Activated CD8-positive, alpha-beta memory T cell treated with anti-CD3 and anti-CD28 coated beads, Interleukin-2, amount 50 U/mL, for 48 hours (primary cell): ENCODE measurements at places on chromosomes 2 and 18.
A peak's percentile ranks its signal among the peaks of the same experiment; 100 is the strongest.

DNA sequence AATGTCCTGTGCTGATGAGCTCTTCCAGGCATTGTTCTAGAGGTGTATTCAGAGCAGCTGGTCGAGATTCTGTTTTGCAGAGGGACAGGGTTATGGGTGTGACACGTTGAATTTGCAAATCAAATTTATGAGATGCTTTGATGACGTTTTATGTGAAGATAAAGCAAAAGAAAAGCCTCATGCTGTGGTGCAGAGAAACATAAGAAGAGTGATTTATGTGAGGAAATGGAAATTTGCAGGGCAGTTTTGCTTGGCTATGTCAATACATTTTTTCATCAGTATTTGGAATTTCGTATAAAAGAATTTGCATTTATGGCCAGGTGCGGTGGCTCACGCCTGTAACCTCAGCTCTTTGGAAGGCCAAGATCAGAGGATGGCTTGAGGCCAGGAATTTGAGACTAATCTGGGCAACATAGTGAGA, 36.4 kb downstream of the TSN start:
- no peak for DNase-seq

GRCh38 chr2:178865146-178865936, 58.1 kb upstream of the TTN start:
- no peak for DNase-seq

GRCh38 chr18:50506362-50506761, 53.5 kb upstream of the MAPK4 start:
- no peak for DNase-seq

- DNase-seq: no peak
These were observed 133.8 kb upstream of the NRXN1 start for GRCh38 chr2:51165534-51166260.

- DNase-seq: no peak
These were observed 10.8 kb upstream of the KCNG2 start for GRCh38 chr18:79786786-79787526.

DNA sequence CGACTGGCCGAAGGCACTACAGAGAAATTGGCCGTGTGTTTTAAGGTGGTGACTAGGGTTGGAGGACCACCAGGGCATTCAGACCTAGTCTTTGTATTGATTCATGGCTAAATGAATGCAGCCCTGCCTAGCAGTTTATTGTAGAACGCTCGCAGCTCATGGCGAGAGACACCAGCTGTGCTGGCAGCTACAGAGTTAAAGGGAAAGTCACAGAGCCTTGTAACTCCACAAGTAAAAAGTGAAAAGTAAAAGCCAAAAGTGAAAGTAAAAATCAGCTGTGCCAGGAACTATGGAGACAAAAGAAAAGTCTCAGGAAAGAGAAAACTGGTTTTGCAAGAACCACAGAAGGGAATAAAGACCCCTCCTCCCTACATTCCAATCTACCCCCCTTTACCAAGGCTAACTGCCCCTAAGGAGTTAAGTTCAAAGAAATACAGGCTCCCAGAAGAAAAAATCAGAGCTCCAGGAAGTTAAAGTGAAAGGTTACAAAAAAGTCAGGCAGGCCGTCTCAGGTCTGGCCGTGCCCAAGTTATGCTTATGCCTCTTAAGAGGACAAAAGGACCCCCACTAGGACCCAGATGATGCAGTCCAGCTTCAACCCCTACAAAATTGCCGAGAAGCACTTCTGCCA, 46.4 kb upstream of the SELENOI start:
- DNase-seq: no peak

- DNase-seq: no peak
These were observed 75.9 kb upstream of the MAP4K3 start for GRCh38 chr2:39512941-39513340.

- DNase-seq: no peak
These were observed 51.4 kb upstream of the YPEL5 start for GRCh38 chr2:30095402-30095801.

DNA sequence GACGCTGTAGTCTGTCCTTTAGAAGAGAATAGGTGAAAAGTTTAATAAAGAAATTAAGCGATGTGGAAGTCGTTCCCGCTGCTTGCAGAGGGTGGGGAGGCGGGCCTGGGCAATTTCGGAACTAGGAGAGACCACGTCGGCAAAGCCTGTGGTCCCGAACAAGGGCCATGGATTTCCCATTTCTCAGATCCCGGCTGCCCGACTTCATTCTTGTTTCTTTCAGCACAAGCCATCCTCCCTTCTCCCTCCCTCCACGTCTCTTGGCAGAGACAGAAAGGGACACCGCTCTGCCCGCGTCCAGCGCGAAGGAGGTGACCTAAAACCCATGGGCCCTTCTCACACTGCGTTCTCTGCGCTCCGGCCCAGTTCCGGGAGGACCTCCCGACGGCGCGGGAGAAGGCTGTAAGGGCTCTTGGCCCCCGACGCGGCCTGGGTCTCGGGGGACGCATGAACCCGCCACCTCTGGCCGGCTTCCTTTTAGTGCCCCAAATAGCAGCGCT, 2.2 kb upstream of the BCL2L11 start:
- DNase-seq: peak; percentile 71

- no peak for DNase-seq
These were observed 236.4 kb downstream of the HDAC4 start for GRCh38 chr2:239164335-239164871.

GRCh38 chr2:136305517-136306192, 187.7 kb upstream of the CXCR4 start:
- DNase-seq: peak; percentile 79

DNA sequence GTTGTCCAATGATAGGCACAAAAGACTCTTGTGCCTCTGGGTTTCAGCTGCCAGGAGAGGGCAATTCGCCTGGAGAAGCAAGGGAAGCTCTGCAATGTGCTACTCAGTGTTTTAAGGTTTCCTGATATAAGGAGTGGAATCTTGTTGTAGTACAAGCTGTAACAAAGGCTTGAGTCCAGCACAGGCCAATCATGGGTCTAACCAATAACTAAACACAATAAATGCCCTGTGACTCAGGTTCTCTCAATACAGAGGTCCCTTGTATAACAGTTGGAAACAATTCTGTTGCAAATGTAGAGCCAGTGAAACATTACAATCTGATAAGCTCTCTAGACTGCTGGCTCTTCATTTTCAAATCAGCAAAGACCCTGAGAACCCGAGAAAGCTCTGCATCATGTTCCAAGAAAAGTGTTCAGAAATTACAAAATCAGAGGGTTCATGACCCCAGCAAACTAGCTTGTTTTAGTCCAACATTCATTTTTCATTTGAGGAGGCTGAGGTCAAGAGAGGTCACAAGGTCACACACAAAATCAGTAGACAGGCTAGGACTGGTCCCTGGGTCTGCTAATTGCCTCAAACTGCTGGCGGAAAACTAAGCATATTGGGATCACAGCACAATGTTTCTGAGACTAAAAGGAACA, 59.0 kb upstream of the DNMT3A start:
- no peak for DNase-seq

DNA sequence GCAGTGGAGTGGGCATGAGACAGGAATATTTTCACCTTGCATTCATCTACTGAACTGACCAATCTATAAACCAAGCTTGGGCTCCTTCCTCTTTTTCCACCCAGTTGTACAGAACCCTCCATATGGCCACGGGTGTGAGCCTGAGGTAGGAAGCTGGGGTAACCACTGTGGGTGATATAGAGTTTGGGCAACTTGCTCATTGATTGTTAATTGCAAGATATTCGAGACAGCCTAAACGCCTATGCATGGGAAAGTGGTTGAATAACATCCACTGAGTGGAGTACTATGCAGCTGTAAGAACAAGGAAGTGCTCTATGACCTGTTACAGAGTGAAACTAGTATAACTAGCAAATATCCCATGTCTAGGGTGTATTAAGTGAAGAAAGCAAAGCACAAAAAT, 7.3 kb upstream of the VAPA start:
- no peak for DNase-seq

GRCh38 chr2:199457147-199458008, at the start of gene SATB2:
Gene SATB2, minus strand, starts transcription at chr2:199457939. Its CDS starts 1,902 bp downstream, at chr2:199456037.
- DNase-seq: peak; percentile 67

DNA sequence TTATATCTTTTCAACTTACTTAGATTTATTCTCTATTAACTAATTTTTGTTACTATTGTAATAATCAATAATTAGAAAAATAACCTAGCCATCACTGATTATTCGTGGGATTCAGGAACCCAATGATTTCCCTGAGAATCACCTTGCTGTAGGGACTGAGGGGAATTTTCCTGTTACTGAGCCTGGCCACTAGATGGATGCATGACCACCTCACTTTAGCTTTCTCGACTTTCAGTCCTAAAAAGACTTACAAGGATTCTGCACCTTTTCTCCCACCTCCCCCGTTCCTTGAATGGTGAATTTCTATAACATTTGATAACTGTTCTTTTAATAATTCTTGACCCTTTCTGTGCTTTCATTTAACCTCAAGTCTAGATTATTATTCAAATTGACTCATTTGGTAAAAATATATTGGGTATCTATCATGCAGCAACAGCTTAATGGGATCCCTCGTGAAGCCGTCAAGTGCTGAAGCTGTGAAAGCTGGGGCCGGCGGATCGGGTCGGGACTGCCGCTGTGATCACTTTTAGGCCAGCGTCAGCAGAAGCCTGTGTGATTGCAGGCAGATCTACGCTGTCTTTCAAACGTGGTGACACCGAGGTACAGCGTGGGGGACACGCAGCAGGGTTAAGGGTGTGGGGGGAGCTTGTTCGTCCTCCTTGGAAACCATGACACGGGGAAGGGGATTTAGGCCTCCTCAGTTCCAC, 38.8 kb upstream of the TMEM18 start:
- no peak for DNase-seq

GRCh38 chr2:228105526-228106250, 75.8 kb downstream of the SPHKAP start:
- no peak for DNase-seq

DNA sequence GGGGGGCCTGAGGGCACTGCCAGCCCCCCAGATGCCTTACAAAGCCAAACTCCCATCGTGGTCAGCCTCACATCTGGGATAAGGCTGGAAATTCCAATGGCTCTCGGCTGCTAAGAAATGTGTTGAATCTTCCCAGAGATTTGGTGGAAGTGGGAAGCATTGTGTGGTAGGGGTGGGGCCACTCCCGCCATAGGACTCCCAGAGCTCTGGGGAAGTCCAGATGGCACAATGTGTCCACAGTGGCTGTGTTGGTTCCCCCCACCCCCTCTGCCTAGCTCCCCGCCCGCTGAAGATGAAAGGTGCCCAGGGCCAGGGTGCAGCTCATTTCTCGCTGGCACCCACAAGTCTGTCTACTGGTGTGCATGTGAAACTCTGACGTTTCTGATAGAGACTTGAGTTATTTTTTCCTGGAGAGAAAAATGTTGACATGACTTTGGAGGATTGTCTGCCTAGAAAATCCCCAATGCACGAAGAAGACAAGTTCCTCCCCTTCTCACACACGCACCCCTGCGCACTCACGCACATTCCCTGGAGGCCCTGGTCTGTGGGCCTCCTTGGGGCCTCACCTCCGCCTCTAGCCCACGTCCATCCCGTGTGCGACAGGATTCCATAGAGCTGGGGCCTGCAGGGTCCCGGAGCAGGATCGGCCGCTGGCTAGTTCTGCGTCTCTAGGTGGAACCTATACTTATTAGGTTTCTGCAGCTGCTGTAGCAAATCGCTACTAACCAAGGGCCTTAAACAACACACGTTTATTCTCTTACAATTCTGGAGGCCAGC, 199.1 kb downstream of the ZFP36L2 start:
- no peak for DNase-seq

- DNase-seq: peak; percentile 61
These were observed 430 bp downstream of the BIN1 start for GRCh38 chr2:127106457-127106990.

DNA sequence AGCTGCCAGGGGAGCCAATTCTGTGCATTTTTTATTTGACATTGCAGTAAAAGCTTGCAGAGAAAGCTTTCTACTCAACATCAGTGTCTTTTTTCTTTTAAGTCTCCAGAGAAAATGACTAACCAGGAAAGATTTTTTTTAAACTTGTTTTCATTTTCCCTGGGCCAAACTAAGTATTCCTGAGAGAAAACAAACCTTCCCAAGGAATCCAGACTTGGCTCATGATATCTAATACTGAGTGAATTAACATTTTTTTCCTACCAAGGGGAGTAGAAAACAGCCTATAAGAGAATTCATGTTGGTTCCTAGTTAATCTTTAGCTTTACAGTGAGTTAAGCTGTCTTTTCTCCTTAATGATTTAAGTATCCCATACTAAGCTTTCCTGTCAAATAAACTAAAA, 46.7 kb downstream of the DAPL1 start:
- DNase-seq: no peak

DNA sequence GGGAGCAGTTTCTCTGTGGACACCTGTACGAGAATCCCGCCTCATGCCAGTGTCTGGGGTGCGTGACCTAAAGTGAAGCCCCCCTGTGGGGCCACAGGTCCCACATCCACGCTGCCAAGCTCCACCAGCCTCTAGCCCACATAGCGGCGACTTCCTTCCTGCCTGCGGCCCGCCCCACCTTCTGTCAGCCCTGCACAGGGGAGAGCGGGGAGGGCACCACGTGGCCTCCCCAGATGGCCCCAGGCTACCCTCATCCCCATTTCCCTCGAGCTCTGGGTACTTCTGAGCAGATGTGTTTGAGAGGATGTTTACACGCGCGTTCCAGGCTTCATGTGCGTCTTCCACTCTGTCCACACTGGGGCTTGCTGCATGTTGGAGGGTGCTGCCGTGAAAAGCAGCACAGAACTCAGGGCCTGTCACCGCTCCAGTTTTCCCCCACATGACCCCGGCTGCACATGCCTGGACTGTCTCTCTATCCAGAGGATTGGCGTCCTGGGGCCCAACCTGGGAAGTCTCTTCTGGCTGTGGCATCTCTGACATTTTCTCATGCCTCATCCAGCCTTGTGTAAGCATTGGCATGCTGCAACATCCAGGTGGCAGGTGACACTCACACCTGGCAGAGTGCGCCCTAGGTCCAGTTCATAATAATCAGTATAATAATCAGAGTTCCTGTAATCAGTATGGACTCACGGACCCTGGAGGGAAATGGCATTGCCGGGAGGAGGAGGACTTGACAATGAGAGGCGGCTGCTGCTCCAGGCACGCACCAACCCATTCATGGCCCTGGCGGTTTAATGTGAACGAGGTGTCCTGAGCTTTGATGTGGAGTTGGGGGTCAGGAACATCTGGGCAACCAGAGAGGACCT, 146.3 kb upstream of the TWIST2 start:
- peak; percentile 32 for DNase-seq

- DNase-seq: no peak
These were observed 97.0 kb downstream of the FHOD3 start for GRCh38 chr18:36394486-36394885.
